A172 (cell line): ENCODE measurements at places on chromosomes 12 and 14. TPM values are rescaled to one million over a fixed set of nuclear protein-coding genes. Genes with fewer than 3 reads are reported as not detected.

DNA sequence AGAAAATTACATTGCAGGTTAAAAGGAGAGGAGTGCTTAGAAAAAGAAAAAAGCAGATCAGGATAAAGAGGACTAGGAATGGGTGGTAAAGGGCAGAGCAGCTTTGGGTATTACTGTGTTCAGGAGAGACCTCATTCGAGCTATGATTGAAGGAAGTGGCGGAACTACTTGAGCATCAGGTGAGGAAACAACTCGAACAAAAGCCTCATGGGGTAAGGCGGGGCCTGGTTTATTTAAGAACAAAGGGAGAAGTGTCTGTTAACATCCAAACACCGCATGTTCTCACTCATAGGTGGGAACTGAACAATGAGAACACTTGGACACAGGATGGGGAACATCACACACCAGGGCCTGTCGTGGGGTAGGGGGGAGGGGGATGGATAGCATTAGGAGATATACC is 444.6 kb upstream of the CCDC196 start:
- DNase-seq: no peak

GRCh38 chr12:72974954-72975555 is 702.9 kb downstream of the TRHDE start:
- DNase-seq: no peak

- DNase-seq: no peak
These were observed 10.8 kb upstream of the DGLUCY start for GRCh38 chr14:91103116-91103515.

- DNase-seq: no peak
These were observed 426.7 kb downstream of the RAD51B start for GRCh38 chr14:68246074-68246785.

The PMEL gene
- 1.1 and 2.0 TPM in 2 replicates for total RNA-seq

The KRT2 gene
- total RNA-seq: not detected in 2 replicates
